ENCODE measurements at places on chromosomes 1 and 21.

- no peak for DNase-seq
Measured at GRCh38 chr1:27393641-27394281, 1.3 kb downstream of the GPR3 start.

- DNase-seq = no peak
Measured at GRCh38 chr1:9651565-9652378, at the start of gene PIK3CD. PIK3CD (plus strand) TSS chr1:9651731; CDS start chr1:9710456, 58,725 bp downstream.

DNA sequence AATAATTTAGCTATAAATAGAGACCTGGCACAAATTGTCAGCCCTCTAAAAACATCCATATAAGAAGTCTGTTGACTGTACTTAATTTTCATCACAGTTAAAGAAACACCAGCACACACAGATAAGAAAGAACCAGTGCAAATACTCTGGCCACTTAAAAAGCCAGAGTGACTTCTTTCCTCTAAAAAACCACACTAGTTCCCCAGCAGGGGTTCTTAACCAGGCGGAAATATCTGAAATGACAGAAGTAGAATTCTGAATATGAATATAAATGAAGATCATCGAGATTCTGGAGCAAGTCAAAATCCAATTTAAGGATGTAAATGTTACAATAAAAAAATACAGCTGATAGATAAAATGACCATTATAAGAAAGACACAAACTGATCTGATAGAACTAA, 870.6 kb upstream of the ADGRL4 start:
- DNase-seq = no peak

DNA sequence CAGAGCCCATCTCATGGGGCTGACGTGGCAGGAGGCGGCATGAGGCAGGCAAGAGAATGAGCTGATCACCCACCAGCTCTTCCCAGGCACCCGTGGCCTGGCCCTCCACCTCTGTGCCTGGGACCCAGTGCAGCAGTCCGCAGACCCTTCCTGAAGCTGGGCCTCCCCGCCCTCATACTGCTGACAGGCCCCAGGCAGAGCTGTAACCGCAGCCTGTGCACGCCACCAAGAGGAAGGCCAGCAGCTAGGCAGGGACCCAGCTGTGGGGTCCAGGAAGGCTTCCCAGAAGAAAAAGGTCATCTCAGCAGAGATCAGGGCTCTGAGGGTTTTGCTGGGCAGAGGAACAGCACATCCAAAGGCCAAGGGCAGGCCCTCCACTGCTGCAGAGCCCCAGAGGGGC, 9.8 kb upstream of the MTFR1L start:
- no peak for DNase-seq

DNA sequence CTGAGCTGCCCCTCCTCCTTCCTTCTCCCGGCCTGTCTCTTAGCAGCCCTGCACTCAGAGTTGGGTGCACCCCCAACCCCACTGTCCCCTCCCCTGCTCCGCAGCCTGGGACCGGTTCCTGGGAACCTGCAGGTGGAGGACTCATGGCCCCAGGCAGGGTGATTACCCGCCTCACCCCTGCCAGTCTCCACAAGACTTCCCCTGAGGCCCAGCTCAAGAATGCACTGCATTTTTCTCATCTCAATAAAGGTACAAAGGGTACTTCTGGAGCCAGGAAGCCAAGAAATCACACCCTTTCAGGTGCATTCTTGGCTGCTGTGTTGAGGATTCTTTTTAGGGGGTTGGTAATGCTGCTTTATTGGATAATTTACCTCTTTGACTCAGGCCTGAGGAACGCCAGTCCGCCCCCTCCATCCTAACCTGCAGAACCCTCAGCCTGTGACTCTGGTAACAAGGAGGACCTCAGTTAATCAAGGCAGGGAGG, 126.3 kb upstream of the TMPRSS2 start:
- DNase-seq = no peak

DNA sequence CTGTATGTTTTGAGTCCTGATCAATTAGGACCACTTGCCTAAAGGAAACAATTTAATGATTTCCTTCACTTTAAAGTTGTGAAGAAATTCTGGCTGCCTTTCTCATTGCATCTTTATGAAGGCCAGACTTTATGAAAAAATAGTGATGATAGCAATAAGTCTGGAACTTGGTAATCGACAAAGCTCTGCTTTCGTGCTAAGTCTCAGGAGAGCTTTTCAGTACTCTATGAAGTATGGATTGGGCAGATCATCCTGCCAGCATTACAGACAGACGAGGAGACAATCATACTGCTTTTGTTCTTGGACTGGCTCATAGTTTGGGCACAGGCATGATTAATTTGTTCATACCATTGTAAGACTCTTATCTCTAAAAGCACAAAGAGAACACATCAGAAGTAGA, 45.5 kb upstream of the KCNJ15 start:
- DNase-seq = no peak

DNA sequence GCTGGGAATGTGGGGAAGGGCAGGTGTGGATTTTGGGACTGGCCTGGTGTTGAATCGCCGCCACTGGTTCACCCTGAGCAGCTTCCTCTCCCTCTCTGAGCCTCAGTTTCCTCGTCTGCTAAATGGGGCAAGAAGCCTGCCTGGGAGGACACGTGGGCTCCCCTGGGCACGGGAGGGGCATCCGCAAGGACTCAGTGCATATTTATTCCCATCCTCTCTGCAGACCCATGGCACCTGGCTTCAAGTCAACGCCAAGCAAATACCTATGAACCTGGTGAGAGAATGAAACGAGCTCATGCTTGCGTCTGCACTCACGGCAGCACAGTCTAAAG, 234.4 kb downstream of the PTPRU start:
- DNase-seq = no peak

DNA sequence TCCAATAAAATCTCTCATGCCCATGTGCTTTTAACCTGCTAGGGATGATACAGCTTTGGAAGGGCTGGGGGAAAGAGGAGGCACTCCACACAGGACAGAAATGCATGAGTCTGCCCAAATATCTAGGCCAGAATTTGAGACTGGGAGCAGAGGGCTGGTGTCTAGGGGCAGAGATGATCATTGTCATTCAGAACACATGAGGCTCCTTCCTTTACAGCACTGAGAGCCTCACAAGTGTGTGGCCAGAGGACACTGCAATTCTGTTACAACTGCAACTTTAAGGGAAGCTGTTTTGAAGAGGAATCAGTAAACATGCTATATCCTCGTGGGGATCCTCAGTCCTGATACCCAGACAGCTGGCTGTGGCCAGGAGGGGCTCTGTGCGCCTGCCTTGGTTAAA, 541.3 kb downstream of the OMA1 start:
- DNase-seq = no peak

GRCh38 chr1:206006946-206007345, 3.8 kb upstream of the RAB7B start:
- DNase-seq = no peak

DNA sequence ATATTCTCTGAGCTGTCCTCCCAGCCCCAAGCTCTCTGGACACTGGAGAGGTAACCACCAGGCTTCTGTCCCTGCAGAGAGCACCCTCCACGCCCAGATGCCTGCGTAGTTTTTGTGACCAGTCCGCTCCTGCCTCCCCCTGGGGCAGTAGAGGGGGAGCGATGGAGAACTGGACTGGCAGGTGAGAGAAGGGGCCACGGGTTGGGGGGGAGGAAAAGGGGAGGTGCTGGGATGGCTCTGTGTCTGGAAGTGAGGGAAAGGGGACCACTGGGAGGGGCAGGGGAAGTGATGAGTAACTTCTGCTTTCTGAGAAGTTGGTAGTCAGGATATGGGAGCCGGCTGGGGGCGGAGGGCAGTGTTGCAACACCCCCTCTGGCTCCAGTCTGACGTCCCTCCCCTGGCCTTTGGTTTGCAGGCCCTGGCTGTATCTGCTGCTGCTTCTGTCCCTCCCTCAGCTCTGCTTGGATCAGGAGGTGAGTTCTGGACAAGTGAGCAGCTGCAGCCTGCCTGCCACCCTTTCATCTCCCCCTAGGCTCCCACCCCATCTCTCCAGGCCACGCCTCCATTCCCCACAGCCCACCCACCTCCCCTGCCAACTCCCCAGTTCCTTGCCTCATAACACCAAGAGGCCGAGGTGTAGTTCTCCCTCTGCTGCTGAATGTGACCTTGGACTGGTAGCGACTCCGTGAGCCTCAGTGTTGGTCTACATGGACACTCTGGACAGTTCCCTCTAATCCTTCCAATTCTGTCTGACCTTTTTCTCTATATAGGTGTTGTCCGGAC, 3.1 kb downstream of the ADAMTSL4 start:
- DNase-seq = no peak

- no peak for DNase-seq
Measured at GRCh38 chr1:56064705-56065104, 514.7 kb downstream of the PLPP3 start.

- no peak for DNase-seq
Measured at GRCh38 chr1:26177182-26177684, at the start of gene CNKSR1. CNKSR1 (plus strand) TSS chr1:26177491; CDS start chr1:26177548, 57 bp downstream.

DNA sequence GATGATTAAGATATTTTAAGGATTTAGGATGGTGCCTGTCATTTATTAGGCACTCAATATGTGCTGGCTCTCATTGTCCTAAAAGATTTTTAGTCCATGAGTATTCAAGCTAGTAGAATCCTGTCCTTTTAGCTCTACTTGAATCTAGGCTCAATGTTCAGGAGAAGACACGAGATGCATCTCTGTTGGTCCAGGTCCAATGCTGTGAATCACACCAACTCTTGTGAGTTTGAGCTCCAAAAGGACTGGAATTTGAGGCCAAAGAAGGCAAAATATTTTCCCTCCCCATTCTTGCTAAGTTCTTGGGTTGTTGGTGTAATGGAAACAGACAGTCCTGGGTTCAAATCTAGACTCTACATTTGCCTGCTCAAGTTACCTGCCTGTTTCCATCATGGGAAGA, 1.4 kb upstream of the PODN start:
- DNase-seq = no peak

DNA sequence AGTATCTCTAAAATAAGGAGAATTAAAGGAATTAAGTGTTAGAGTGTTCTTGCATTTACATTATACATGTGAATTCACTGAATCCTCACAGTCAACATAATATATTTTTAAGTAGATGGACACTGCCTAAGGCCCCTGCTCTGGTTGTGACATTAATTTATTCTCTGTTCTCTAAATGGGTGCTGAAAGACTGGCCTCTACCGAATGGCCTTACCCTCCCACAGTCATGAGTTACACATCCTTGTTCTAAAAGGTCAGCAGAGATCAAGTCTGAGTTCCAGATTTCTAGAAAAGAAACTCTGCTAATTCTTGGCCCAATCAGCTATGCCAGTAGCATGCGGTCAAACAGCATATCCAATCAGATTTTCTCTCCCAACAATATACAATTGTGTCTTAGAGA, 193.2 kb downstream of the TM2D1 start:
- no peak for DNase-seq

- DNase-seq = no peak
Measured at GRCh38 chr21:44402323-44403105, 49.1 kb downstream of the TRPM2 start.

DNA sequence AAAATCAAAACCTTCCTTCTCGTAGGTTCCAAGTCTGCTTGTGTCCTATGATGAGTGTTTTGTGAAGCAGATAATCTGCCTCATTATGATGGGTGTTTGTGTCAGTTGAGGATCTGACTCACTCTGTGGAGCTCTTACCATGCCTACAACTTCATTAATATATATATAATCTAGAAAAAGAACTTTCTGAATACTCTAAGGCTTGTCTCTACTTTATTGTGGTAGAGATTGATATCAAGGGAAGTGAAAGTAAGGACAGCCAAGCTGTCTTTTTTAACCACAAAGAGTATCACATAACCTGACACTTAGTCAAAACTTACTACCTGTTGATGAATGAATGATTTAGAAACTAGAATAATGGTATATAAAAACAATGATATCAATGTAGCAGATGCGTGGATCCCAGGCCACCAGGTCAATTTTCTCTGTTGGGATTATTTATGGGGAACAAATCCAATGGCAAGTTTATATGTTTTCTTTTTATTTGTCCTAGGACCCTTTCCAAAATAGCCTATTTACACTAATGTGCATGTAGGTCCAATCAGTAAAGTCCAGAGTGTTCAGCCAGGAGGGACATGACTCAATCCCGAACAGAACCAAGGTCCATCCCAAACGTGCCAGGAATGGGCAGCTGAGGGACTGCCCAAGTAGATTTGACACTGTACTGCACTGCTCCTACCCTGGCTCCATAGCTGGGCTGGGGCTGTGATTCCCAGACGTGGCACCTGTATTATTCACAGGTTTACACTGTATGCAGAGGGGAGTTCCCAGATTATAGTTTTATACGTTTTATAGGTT, 182.3 kb upstream of the GREM2 start:
- DNase-seq = no peak

GRCh38 chr1:162901243-162901642, 40.3 kb upstream of the CCDC190 start:
- no peak for DNase-seq

DNA sequence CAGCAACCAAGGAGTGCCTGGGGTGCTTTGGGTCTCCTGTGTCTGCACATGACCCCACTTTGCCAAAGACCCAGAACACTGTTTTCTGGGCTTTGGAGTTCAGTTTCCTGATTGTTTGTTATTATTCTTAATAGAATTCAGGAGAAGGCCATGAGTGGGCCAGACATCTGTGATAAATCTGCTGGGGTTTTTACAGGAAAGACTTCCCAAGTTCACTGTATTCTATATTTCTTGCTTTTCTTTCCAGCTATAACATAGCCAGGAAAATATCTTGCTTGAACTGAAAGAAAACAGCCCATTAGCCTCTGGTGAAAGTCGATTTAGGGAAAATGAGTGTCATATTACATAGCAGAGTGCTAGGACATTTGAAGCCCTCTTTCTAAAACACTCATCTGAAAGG, 345.1 kb upstream of the USP24 start:
- DNase-seq = no peak

DNA sequence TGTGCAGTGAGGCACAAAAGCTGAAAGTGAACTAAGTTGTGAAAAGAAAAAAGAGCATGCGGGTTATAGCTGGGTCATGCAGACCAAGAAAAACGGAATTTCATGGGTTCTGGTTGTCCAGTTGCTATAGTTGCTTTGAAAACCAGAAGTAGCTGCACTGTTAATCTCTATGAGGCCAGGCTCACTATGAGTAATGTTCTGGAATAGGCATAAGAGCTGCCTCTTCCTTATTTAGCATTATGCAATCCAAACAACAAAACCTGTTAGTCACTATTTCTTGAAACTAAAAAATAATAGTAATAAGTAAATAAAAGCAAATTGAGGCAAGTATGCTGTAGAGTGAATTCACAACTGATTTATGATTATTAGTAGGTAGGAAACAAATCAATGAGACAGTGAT, 1383.7 kb downstream of the MRPL39 start:
- DNase-seq = no peak

DNA sequence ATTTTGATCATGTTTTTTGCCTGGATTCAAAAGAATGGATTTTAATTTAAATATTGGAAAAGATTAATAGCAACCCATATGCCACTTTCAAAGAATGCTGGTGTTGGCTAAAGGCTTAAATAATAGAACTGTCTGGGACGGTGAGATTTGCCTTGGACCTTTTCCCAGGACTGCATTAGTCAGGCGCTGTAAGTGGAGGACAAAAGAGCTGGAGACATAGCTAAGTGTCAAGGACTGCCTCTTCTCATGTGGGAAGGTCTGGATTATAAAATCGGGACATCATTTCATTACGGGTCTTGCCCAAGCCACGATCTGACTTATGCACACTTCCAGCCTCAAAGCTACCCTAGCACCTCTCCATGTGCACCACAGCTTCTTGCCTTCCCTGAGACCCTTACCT, 458.5 kb upstream of the DEPDC1 start:
- DNase-seq = no peak
